IPS DF 6.9 (cell line): ENCODE measurements at places on chromosomes 2 and 18.

- DNase-seq = no peak
These were observed 39.6 kb upstream of the PDK1 start for GRCh38 chr2:172516299-172516698.

DNA sequence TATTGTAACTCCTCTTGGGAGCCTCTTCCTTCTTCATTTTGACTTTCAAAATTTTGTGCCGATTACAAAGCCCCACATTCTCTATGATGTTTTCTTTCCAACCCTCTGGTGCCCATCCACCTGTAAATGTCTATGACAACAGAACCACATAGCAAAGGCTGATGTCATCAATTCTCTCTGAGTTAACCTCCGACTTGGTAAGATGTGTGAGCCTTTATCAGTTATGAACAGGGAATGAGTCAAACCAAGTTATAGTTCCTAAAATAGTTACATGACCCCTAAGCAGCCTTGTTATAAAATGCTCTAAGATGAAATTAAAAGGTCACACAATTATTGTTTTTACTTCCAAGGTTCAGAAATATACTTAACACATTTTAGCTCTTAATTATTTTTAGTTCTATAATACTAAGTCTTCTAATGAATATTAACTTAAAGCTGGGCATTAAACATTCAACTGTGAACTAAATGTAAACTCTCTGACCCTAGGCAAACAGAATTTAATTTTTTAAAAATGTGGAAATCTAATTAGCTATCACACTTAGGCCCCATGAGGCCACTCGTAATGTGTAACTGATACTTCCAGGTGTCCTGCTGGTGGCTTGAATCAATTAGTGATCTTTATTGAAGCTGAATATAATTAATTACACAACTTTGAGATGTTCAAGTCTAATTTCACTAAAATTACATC is 102.3 kb upstream of the CYRIA start:
- no peak for DNase-seq

DNA sequence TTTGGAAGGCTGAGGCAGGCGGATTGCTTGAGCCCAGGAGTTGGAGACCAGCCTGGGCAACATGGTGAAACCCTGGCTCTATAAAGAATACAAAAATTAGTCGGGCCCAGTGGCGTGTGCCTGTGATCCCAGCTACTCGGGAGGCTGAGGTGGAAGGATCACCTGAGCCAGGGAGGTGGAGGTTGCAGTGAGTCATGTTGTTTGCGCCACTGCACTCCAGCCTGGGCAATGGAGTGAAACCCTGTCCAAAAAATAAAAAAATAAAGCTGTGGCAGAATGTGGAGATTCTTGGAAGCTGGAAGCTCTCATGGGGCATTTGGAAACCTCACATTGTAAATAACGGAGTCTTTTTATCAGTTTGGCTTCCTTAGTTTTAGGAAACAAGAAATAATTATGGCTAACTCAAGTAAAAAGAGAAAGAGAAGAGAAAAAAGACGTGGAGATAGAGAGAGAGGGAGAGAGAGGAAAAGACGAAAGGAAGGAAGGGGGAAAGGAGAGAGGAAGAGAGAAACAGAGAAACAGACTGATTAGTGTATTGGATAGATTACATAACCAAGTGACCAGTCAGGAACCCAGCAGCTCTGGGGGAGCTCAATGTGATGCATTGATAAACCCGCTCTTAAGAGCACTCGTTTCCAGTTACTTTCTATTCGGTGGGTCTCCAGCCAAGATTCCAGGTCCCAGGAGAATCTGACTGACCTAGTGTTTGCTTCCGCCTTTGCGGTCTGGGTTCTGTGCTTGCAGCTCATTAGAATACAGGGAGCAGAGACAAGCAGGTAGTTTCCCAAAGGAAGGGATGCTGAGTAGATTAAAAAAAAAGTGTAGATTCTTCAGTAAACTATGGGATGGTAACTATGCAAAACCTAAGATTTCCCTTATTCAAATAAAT is 1.1 kb upstream of the SPAST start:
- peak; percentile 18 for DNase-seq

DNA sequence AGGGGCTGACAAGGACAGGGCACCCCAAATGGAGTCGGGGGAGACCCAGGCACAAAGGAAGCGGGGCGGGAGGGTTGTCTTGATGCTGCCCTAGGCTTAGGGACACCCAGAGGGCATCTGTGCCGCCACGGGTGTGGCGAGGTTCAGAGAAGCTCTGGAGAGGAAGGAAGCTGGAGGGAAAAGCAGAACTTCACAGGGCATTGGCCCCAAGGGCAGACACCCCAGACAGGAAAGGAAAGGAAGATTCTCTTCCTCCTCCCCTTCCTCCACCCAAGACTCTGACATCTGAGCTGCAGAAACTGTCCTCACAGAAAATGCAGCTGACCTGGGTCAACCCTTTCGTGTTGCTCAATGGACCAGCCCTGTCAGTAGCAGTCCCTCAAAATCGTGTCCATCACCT is 25.6 kb downstream of the DNMT3A start:
- DNase-seq = no peak

DNA sequence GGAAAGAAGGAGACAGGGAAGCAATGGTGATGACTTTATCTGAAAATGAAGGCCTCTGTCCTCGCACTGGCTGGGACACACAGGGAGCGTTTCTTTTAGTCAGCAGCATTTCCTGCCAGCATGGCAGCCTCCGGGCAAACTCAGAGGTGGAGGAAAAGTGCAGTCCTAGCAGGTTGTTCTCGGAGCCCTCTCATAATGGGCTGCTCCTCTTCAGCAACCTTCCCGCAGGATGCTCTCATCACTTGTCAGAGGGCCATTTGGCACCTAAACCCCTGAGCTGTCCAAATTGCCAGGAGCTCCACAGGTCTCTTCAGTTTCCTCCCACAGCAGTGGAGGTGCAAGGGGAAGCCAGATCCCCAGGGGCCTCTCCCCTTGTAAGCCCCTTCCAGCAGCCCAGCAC is 6.2 kb downstream of the STK39 start:
- no peak for DNase-seq

DNA sequence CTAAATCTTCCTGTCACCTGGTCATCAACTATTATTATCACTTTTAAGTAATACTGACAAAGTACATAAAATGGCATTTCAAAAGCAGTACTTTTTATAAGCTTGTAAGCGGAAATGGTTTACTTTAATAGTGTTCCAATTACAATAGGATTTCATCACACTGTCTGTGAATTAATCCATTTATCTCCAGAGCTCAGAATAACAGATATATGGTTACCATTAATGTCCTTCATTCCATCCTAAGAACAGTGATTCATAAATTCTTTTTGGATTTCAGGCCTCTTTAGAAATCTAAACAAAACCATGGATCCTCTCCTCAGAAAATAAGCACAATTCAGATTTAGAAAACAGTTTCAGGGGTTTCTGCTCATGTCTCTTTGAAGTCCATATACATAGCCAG is 68.4 kb downstream of the PID1 start:
- no peak for DNase-seq

- no peak for DNase-seq
These were observed 17.4 kb downstream of the HAT1 start for GRCh38 chr2:171939743-171940071.

DNA sequence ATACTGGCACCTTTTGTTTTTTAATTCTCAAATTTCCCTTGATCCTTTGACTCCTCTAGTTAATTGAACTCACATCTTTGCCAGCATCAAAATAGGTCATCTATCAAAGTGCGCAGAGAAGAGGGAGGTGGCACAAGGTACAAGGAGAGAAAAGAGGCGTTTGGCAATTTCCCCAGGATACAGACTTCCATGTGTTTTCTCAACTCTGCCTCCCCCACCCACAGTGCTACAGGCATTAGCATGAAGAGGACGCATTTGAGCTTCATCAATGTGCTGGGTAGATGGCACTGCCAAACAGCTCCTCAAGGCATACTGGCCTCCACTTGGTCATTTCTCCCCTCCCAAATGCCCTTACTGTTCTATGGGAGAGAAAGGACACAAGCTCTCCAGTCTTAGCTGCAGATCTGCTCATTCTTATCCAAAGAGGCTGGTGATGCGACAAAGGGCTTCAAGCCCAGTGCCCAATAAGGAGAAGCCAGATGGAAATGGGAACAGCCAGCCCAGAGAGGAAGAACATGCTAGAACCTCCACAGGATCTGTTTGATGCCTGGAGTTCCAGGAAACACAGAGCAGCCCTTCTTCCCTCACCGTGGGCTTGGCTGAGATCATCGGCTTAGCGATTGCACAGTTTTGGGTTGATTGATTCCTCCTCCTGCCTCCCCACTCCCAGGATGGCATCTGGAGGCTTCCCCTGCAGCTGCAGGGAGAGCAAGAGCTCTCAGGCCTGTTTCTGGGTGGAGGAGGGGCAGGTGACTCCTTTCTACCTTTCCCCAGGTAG is 144.7 kb upstream of the SMAD2 start:
- no peak for DNase-seq

DNA sequence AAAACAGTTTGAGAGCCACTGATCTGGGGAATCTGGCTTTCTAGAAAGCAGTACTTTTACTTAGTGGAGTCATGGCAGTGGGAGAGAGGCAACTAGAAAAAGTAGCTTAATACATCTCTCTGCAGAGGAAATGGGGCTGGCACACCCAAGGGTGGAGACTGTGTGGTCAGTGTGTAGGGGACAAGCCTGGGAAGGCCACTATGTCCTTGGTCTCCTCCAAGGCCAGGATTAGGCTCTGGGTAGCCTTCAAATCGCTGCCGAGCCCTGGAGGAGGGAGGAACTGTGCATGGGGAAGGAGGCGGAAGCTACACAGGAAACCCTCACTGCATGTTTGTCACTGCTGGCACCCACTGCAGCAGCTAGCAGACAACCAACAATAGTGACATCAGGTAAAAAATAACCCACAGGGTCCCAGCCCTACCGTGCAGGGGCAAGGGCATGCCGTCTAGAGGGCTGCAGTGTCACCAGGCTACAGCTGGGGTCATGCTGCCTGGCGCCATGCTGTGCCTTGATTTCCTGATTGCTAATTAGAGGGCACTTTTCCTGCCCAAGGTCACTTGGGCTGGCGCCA is 34.8 kb downstream of the LBH start:
- no peak for DNase-seq

DNA sequence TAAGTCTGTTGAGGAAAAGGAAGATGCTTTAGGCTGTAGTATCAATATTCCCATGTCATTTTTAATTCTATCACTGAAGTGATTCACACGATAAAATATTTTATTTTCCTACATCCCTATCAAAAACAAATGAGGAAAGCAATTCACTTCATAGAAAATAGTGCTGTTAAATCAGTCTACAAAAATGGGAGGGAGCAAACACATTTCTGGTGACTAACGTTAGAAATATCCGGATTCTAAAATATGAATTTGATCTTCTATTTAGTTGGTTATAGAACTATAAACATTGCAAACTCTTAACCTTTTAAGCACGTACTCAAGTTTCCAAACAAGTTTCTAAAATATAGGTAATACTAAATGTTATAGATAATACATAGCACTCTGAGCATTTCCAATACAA is 20.8 kb downstream of the ATF2 start:
- DNase-seq = no peak

DNA sequence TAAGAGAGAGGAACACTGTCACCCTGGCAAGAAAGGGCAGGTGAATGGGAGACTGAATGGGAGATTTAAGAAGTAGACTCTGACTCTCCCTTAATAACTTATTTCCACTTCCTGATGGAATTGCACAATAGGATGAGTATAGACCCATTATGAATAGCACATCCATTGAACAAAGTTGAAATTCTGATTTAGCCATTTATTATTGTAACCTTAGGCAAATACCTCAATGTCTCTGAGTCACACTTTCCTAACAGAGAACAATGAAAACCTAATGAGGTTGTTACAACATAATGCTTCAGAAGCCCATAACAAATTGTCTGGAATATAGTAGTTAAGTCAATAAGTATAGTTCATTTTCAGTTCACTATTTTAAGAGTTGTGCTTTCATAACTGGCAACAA is 78.9 kb downstream of the NRXN1 start:
- DNase-seq = no peak

DNA sequence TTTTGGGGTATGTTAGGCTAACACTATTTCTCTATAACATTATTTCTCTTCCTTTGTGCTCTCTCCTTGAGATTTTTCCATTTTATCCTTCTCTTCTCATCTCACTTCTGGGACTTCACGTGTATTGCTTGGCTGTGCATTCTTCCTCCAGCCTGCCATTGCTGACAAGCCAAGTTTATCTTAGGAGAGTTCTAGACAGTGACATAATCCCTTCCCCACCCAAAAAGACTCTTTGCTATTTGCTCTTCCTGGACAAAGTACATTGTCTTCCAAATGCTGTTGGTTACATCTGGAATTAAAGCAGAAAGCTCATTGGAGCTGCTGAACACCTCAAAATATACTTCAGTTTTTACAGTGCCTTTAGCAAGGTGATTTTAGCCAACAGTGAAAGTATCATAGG is 8.9 kb downstream of the TSPYL6 start:
- DNase-seq = no peak

- no peak for DNase-seq
These were observed 135.6 kb downstream of the CCBE1 start for GRCh38 chr18:59561612-59562011.

DNA sequence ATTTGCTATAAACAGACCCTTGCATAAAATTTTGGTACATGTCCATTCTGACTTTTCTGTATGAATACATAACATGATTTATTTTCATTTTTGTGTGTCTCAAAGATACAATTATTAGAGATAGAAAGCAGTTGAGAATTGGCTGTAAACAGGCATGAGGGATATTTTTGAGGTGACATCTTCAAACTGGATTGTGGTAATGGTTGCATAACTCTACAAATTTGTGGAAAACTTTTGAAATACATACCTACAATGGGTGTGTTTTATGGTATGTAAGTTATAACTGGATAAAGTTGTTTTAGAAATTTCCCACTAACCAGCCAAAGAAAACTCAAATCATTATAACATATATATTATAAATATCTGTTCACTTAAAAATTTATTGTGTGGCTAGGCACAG is 39.6 kb downstream of the GREB1L start:
- DNase-seq = no peak

GRCh38 chr2:176457481-176457880 is 188.2 kb downstream of the MTX2 start:
- DNase-seq = no peak

DNA sequence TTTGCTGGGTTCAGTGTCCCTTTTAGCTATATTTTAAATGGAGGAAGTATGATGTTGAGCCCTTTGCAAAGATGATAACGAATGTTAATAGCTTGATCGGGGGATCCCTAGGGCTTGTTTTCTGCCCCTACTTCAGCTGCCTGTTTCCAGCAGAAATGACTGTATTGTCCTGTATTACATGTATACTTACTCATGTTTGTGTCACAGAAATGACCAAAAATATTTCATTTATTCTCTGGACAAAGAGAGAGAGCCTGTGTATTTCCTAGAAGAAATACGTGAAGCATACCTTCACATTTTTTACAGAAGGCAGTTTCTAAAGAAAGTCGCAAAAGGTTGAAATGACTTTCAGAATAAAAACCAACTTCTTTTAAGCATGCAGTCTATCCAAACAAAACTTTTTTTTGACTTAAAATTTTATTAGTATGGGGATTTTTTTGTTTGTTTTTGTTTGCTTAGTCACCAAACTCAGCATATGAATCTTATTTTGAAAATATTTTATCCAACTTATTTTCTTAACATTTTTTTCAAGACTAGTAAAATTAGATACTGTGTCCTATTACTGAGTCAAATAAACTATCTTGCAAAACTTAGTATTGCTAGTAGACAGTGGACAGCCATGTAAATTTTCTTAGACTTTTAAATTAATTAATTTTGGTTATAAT is 68.9 kb downstream of the PTRHD1 start:
- DNase-seq = no peak

- no peak for DNase-seq
These were observed 36.4 kb downstream of the RAMP1 start for GRCh38 chr2:237895544-237896506.

- no peak for DNase-seq
These were observed 1.6 kb downstream of the BAZ2B start for GRCh38 chr2:159614534-159615366.

GRCh38 chr2:240494194-240494793 is 58.8 kb downstream of the GPC1 start:
- no peak for DNase-seq
